ENCODE measurements at places on chromosomes 7 and 10.

DNA sequence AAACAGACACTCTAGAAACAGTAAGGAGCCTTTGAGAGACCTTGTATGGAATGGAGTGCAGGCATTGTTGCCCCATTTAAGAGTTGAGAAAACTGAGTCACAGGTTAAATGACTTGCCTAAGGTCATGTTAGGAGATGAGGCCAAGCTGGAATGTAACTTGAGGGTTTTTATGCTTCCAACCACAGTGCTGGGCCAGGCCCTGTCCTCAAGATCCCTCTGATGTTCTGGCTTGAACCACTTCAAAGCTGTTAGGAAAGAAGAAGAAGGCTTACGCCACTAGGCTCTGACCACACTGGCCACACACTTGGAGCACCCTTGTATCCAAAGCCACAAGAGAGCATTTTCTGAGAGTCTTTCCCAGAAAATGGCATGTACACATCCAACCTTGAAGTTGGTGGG lies 42.7 kb downstream of the PLAU start:
- DNase-seq = no peak

- DNase-seq = no peak
These were observed 132.5 kb downstream of the NOC3L start for GRCh38 chr10:94230134-94230785.

DNA sequence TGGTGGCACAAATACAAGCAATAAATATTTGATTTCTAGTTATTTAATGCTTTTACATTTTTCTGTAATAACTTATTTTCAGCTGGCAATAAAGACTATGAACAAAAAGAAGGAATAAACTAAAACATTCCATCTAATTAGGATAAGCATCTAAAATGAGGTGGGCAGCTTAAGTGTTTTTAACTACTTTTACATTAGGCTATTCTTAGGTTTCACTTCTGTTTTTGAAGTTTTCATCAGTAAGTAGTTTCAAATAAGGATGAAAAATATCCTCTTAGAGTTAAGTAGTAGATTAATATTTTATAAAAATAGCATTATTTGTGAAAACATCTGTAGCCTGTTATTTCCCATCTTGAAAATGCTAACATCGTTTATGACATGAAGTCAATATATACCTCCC lies 15.9 kb downstream of the NT5C2 start:
- DNase-seq = no peak

GRCh38 chr7:27221201-27221797 lies 21.3 kb upstream of the EVX1 start:
- no peak for DNase-seq

DNA sequence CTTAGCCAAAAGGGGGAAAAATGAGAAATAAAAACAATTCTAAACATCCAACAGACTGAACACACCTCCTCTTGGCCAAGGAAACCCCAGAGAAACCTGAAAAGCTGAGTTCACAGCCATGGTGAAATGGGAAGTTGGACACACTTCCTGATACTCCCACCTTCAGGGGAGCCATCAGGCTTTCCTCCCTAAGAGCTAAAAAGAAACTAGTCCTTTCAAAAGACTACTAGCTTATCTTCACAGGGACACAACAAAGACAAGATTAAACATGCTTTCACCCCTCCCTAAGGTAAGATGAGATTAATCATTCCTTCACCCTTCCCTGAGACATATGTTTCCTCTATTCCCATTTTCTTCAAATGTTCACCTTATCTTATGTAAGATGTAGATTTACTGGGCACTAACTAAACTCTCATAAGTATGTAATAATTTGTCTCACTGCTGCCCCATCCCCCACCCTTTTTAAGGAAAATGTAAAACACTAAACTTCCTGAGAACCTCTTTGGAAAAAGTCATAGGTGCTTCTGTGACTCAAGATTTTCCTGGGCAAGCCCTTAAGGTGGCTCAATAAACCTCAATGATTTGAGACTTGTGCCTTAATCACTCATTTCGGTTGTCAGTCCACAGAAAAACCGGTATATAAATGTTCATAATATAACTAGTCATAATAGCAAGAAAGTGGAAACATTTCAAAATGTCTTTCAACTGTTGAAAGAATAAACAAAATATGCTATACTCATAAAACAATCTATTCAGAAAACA lies 40.5 kb downstream of the HTR7 start:
- DNase-seq = no peak

DNA sequence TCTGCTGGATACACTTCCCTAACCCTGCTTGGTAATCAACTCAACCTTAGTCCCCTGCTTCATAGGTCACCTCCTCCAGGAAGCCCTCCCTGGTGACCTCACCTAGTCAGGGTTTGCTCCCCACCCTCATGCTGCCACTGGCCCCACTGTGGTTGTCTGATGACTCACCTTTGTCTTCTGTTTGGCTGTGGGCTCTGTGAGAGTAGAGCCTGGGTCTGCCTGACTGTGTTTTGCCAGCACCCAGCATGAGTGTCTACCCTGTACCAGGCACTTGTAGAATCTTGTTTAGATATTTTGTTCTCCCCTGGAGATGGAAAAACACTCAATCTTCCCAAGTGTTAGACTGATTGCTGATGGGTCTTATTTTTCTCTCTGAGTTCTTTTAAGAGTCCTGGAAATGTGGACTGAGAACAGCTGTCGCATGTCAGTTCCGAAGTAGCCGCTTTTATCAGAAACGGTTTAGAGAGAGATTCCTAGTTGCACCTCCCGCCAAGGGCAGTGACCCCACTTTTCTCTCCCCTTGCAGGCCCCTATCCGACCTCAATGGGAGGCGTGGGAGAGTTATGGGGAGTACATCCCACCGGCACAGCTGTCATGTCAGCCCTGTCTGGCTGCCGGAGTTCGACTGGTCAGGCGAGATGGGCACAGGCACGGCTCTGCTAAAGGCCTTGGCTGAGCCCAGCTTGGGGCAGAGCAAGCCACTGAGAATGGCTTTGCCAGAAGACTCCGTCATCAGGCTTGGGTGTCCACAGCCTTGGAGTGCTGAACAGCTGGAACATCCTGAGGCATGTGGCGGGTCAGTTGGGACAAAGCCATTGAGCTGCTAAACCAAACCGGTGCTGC lies 134.3 kb downstream of the GRK5 start:
- DNase-seq = no peak

GRCh38 chr10:62045765-62046521 lies 144.4 kb downstream of the ARID5B start:
- no peak for DNase-seq

DNA sequence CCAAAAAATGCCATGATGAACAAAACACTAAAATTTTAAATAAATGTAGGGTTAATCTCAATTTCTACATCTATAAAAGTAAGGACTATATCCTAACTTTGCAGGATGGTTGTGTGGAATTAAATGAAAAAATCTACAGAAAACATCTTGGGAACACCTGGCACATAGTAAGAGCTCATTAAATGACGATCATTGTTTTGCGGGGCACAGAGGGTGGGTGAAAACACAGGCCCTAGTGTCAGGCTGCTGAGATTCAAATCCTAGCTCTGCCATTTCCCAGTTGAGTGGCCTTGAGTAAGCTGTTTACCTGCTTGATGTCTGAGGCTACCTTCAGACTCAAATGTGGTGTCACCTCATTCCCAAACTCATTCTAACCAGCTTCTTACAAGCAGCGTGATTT lies 35.6 kb downstream of the BTBD16 start:
- DNase-seq = no peak

- no peak for DNase-seq
These were observed 40.6 kb downstream of the LRRC17 start for GRCh38 chr7:102953406-102953805.

- DNase-seq = no peak
These were observed 1.6 kb downstream of the EXOSC1 start for GRCh38 chr10:97444212-97444611.

- DNase-seq = no peak
These were observed 310.6 kb downstream of the ACTR3B start for GRCh38 chr7:153070141-153070540.

DNA sequence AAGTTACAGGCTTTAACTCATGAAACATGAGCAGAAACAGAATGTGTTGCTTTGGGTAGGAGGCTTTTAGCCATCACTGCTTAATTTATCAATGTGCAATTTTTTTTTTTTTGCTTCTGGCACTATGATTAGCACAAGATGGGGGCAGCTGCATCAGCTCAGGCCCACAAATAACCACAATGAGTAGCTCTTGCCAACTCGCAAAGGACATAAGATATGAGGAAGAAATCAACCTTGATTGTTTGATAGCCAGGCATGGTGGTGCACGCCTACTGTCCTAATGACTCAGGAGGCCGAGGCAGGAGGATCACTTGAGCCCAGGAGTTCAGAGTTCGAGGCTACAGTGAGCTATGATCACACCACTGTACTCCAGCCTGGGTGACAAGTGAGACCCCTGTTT lies 12.3 kb downstream of the NOD1 start:
- no peak for DNase-seq

DNA sequence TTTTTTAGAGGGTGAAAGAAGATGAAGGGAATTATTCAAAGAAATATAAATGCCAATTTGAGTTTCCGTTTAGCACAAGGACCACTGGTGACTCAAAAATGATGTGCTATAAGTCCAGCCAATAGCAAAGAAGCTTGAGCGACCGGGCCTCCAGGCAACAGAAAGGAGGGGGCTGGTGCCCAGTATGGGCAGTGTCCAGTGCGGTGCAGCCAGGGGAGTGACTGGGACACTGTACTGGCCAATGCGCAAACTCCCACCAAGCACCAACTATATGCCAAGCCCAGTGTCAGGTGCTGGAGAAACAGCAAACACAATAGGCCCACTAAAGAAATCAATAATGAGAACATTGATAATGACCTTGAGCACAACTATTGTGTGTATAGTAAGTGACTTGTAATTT lies 10.2 kb upstream of the OPALIN start:
- no peak for DNase-seq

GRCh38 chr10:89646889-89647657 lies 2.0 kb upstream of the PANK1 start:
- DNase-seq = no peak

GRCh38 chr7:45711161-45711490 lies 137.0 kb downstream of the ADCY1 start:
- no peak for DNase-seq

DNA sequence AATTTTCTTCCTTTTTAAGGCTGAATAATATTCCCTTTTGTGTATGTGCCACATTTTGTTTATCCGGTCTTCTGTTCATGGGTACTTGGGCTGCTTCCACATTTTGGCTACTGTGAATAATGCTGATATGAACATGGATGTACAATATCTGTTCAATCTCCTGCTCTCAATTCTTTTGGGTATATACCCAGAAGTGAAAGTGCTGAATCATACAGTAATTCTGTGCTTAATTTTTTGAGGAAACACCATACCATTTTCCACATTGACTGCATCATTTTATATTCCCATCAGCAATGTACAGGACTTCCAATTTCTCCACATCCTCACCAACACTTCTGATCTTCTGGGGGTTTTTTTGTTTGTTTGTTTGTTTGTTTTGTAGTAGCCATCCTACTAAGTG lies 135.0 kb upstream of the INHBA start:
- no peak for DNase-seq

DNA sequence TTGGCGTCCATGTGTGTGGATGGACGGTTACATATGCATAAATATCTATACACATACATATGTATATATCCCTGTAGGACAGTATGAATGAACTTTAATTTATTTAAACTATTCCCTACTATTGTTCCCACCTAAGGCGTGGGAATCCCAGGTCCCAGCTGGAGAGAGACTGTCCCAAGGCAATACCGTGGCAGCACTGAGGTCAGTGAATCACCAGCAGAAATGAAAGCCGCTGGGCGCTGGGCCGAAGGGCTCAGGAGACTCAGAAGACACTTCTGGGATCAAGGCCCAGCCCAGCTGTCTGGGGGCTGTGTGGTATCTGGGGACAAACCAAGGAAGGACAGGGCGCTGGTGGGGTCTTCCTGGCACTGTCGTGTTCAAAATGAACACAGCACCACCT lies 49.6 kb upstream of the MYL10 start:
- DNase-seq = no peak

GRCh38 chr7:2321020-2321419 lies 6.8 kb upstream of the SNX8 start:
- DNase-seq = no peak

DNA sequence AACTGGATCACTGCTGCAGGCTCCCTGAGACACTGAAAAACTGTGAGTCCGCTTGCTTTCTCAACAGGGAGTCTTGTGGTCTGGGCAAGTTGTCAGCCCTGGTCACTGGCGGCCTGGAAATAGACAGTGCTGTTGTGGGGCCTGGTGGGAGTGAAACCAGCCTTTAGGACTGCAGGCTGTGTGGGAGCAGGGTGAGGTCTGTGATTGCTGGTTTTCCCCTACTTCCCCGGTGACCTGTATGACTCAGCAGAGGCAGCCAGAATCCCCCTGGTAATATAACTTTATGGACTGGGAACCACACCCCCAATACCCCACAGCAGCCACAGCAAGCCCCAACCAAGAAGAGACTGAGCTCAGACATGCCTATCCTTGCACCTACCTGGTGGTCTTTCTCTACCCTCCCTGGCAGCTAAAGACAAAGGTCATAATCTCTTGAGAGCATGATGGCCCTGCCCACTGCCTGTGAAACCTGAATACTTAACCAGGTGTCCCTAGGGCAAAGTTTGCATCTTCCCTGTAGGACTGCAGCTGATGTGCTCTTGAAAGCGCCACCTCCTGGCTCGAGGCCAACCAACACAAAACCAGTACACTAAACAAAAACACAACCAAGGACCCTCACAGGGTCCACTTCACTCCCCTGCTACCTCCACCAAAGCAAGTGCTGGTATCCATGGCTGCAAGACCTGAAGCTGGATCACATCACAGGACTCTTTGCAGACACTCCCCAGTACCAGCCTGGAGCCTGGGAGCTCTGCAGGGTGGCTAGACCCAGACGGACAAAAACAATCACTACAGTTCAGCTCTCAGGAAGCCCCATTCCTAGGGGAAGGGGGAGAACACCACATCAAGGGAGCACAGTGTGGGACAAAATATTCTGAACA lies 7.2 kb upstream of the ADAM22 start:
- DNase-seq = no peak

GRCh38 chr10:113022265-113022664 lies 72.2 kb downstream of the TCF7L2 start:
- no peak for DNase-seq

DNA sequence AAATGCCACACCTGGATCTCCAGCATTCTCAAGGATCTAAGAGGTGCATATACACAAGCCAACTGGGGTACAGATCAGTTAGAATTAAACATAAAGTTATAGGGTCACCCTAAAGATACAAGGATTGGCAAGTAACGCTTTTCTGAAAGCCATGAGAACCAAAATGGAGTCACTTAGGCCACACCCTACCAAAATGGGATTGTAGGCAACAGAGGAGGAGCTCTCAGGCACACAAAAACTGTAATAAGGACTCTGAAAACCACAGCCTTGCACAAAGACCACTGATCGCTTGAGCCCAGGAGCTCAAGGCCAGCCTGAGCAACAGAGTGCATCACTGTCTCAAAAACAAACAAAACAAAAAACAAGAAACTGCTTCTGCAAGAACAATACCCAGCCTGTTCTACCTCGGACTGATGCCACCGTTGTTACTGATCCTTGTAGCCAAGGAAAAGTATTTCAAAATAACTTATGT lies 35.5 kb downstream of the SVOPL start:
- no peak for DNase-seq

DNA sequence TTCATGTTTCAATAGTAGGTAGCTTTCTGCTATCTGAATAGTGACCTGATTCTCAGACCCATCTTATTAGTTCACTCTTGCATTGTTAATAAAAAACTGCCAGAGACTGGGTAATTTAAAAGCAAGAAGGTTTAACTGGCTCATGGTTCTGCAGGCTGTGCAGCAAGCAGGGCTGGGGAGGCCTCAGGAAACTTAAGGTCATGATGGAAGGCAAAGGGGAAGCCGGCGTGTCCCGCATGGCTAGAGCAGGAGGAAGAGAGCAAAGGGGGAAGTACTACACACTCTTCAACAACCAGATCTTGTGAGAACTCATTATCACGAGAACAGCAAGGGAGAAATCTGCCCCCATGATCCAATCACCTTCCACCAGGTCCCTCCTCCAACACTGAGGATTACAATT lies 185.2 kb upstream of the PITRM1 start:
- DNase-seq = no peak

All from AG09319 (cell line).